ENCODE measurements at places on chromosomes 1 and 21.

DNA sequence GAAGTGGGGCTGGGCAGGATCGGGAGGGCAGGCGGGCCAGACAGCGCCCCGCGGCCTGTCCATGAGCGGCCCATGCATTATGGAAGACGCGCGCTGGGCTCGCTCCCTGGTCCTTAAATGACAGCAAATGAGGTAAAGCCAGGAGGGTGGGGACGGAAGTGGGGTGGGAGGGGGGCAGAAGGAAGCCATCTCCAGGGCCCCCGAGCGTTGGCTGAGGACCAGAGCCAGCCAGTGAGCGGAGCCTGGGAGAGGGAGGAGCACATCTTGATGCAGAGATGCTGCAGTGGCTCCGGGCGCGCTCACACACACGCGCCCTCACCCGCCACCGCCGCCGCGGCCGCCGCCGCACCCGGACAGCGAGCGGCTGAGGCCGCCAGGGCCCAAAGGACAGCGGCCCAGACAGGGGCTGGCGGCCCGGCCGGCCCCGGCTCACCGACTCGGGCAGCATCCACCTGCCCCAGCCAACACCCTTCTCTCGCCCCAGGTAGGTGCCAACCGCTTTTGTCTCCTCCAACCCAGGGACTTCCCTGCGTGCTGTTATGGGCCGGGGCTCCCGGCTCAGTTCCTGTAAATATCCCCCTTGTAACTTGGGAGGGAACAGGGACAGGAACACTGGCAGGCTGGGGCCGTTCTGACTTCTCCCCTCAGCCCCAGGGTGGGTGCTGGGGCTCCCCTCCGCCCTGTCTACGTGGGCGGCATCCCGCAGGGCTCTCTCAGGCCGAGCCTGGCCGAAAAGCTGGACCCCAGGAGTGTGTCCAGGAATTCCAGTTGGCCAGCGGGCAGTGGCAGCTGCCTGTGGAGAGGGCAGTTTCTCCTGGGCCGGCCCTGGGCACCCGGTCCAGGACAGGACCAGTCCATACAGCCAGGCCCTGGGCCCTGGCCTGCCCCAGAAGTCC lies at the start of gene CNTN2:
TSS of gene CNTN2 (plus strand) at position 302 of the 896 bp plus-strand sequence. CDS start 9,974 bp downstream, outside the sequence.
- no peak for DNase-seq

- DNase-seq, result no peak
Observed at GRCh38 chr1:165857046-165857801, 29.8 kb downstream of the UCK2 start.

DNA sequence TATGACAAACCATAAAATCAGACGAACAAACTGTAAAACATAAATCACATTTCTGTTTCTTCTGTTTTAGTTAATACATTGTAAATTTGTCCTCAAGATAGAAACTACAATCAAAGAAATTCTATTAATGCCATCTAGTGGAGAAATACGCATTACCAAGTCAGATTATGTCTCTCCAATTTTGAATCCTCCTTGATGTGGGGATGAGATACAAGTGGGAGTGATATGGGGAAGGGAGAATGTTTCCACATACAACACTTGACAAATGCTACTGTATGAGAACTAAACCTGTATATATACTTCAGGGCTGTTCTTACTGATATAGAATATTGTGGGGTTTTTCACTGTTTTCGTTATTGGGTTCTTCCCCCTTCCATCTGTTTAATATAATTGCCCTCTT lies 2.6 kb downstream of the HFM1 start:
- DNase-seq, result no peak

DNA sequence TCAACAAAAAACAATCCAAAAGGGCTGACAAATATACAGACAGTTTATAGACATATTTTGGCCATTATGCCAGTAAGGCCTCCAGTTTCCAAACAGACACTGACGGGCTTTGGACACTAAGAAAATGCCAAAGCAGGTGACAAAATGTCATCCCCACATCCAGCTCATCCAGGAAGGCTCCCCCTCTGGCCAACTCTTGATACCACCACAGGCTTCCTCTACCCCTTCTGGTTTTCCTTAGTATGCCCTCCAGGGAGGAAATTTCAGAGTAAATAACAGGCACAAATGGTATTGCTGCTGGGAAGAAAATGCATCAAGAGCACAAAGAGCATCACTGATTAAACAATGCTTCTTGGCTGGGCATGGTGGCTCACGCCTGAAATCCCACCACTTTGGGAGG lies 225.3 kb downstream of the VAV3 start:
- DNase-seq, result no peak

- no peak for DNase-seq
Observed at GRCh38 chr21:29849735-29850176, 90.0 kb downstream of the GRIK1 start.

- DNase-seq, result no peak
Observed at GRCh38 chr1:109788695-109789521, 25.2 kb upstream of the EPS8L3 start.

DNA sequence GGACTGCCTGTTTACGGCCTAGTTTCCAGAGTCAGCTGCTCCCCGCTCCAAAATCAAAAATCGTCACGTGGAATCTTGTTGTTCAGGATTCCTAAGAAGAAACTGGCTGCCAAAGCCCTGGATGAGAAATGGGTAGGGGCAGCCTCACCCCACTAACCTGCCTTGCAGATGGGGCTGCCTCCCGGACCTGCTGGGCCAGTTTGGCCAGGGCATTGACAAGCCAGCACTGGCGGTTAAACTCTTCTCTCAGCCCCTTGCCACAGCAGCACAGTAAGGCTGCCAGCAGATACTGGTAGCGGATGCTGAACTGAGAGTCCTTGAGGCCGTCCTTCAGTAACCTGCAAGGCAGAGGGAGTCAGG lies 31.6 kb upstream of the PPP1R15B start:
- DNase-seq, result peak; percentile 85

DNA sequence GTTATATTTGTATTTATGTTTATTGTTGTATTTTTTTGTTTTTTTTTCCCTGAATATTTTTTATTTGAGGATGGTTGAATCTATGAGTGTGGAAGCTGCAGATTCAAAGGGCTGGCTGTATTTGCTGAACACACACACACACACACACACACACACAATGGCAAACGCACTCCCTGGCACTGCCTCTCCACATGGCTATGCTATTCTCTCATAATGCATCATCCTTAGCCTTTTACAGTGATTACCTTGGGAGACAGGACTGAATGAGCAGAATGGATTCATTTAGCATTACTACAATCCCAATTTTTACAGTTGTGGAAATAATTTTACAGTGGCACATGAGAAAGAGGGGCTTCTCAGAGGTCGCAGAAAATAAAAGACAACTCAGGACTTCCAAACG lies 390.1 kb downstream of the PCP4 start:
- DNase-seq, result peak; percentile 29

GRCh38 chr1:6507461-6507911 lies 16.0 kb upstream of the PLEKHG5 start:
- DNase-seq, result no peak

DNA sequence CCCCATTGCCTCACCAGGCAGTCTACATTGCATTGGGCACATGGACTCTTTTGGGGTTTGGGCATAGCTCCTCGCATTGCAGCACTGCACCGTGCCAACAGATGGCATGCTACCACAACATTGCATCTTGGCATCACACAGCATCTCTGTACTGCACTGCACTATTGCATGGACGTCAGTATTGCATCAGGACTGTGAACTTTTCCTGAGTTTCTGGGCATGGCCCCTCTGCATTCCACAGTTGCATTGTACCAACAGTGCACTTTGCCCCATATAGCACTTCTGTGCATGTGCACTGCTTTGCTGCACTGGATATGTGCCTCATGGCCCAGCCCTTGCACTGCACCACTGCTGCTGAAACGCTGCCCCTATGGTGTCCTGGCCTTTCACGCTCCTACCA lies 9.6 kb downstream of the PTPRU start:
- no peak for DNase-seq

GRCh38 chr1:44664730-44665370 lies 9.4 kb downstream of the TMEM53 start:
- no peak for DNase-seq

DNA sequence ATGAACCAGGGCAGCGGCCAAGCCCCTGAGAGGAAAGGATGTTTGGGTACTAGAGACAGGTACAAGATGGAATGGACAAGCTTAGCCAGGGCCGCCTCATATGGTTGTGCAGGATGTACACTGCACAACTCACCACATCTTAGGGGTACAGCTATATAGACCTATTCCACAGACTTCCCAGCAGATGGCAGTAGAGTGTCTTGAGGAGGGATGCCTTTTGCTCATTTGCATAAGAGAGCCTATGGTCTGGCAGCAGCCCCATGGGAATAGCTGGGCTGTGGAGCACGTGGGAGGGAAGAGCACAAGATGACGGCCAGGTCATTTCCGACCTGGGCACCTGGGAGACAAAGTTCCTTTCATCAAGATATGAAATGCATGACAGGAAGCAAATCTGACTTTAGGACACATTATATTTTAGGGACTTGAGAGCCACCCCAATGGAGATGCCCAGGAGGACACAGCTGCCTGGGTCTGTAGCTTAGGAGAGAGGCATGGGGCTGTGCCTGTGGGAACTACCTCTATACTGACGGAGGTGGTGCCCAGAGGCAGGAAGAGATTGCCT lies 215.5 kb downstream of the KCNJ6 start:
- DNase-seq, result peak; percentile 45

GRCh38 chr1:50289495-50289894 lies 133.7 kb downstream of the DMRTA2 start:
- no peak for DNase-seq

DNA sequence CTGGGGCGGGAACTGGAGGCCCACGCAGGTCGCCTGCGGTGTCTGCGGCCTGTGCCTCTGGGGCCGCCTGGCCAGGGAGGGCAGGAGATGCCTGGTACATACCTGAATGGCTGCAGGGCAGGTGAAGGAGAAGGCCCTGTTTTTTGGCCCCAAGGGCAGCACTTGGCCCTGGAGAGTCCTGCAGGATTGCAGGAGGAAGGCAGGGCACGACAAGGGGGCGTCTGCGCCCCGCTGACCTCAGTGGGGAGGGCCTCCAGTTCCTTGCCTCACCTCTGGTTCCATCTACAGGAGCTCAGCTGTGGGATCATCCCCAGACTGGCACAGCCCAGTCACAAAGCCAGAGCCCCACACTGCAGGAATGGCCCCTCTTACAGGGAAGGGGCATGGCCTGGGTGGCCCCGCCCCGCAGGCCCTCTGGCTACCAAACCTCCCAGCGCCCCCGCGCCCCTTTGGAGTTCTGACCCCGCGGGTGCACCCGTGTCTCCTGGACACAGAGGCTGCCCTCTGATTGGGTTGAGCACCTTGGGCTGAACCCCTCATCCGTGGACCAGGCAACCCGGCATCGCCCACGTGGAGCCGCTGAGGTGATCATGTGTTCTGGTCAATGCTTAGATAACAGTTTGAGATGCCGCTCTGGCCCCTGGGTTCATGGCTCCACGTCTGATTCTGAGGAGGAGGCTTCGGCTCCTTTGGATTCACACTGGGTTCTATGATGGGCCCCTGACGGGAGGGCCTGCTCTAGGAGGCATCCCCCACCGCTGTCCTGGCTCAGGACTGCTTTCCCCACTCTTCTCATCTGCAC lies 1.3 kb upstream of the PEX10 start:
- DNase-seq, result no peak

GRCh38 chr21:27813750-27814149 lies 846.9 kb upstream of the ADAMTS5 start:
- DNase-seq, result no peak

DNA sequence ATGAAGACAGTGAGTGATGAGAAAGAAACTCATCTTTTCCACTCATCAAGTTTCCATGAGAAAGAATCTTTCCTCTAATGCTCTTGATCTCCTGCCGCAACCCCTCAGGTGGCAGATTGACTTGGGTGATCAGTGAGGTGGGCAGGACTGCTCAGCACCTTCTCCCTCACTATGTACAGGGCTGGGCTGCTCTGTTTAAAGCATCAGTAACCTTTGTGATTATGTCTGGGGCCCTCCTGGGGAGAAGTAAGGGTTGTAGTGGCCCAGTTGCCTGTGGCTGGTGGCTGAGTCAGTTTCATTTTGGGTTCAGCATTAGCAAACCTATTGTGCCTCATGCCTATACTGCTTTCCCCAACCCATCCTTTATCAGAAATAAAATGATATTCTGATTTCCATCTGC lies 366.0 kb downstream of the TTLL7 start:
- no peak for DNase-seq

- no peak for DNase-seq
Observed at GRCh38 chr1:44926311-44926781, 60.0 kb downstream of the EIF2B3 start.

DNA sequence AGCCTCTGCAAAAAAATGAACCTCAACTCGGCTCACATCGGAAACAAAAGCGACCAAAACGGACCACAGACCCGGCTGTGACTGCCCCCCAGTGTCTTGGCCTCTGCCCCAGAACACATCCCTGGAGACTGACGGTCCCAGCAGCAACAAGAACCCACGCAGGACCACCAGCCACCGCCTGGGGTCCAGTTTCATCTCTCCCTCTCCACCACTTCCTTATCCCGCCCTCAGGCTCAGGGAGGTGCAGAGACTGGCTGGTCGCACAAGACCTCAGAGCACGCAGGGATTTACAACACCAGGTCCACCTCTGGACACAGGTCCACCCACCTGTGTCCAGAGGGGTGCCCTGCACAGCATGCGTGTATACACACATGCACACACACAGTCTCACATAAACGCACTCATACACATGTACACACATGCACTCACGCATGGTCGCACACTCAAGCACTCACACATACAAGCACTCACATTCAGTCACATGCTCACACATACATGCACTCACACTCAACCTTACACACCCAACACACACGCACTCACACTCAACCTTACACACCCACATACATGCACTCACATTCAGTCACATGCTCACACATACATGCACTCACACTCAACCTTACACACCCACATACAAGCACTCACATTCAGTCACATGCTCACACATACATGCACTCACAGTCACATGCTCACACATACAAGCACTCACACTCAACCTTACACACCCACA lies 18.6 kb upstream of the TMEM52 start:
- no peak for DNase-seq

DNA sequence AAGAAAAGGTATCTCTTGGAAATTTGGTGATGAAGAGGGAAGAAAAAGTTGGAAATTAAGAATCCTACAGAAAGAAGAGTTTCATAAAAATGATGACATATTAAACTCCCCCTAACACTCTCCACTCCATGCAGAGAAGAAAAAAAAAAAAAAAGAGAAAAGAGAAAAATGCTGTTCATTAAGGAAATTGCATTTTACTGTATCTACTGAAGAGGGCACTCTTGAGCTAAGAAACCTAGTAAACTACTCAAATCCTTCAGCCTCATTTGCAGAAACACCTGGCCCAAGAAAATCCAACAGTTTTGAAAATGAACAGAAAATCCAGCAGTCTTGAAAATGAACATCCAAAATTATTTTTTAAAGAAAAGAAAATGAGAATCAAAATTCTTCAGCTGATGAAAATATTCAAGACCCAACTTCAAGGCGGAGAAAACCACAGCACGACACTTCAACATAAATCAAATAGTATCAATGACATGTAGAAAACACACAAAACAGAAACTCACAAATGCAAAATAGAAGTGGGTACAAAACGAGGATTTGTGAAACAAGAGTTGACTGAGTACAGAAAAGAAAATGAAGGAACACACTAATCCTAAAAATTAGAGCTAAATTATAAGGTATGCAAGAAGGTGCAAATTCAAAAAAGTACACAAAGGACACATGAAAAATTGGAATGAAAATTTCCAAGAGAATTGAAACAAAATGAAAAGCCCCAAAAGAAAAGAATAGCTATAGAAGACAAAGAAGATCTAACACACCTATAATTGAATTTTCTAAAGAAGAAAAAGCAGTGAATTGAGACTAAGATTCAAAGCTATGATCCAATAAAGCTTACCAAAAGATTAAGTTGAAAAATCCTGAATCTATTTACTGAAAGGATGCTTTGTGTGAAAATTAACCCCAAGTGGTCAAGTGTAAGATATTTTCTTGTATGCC lies 73.2 kb upstream of the DNAJC6 start:
- no peak for DNase-seq

GRCh38 chr21:21715266-21715969 lies 717.2 kb downstream of the NCAM2 start:
- no peak for DNase-seq
